ENCODE measurements at places on chromosomes 4 and X. TPM values are rescaled to one million over a fixed set of nuclear protein-coding genes. Genes with fewer than 3 reads are reported as not detected.

Gene NHS
- total RNA-seq: 27.8 TPM

Gene CXCL8
- 3.3 TPM for total RNA-seq

DNA sequence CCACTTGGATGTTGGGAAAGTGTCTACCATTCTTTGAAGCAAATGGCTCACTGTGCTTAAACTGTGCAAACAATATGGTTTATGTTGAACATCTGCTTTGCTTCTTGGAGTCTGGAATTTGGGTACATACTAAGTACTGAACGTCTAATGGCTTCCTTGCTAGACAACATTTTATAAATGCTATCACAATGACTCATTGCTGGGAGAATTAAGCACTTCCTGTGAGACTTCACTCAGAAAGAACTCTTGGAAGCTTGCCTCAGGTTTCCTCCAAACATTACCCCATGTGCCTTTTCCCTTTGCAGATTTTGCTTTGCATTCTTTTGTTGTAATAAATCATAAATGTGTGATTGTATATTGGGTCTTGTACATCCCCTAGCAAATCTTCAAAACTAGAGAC lies 139.7 kb downstream of the PACRGL start:
- no peaks in the 10 kb centered on the region for H3K36me3 ChIP-seq
- H3K4me1 ChIP-seq: peaks cover 8% of the 10 kb centered on the region
- H3K4me3 ChIP-seq: no peak overlapping the region
- H3K27me3 ChIP-seq: no peaks in the 10 kb centered on the region
- H3K27ac ChIP-seq: peak overlapping the region; percentile 10

Gene EDNRA
- total RNA-seq: 37.6 TPM

GRCh38 chrX:38000706-38001105 lies 5.6 kb upstream of the SYTL5 start:
- H3K27me3 ChIP-seq: no peaks in the 10 kb centered on the region
- H3K4me3 ChIP-seq: no peak overlapping the region
- H3K27ac ChIP-seq: no peak overlapping the region
- DNase-seq: no peak

Gene LPAR4
- 5.3 TPM for total RNA-seq

- DNase-seq: no peak
- H3K4me1 ChIP-seq: peaks cover 31% of the 10 kb centered on the region
- peaks cover 4% of the 10 kb centered on the region for H3K36me3 ChIP-seq
- H3K27me3 ChIP-seq: no peaks in the 10 kb centered on the region
- no peak overlapping the region for H3K27ac ChIP-seq
- no peak overlapping the region for H3K4me3 ChIP-seq
Observed at GRCh38 chr4:102321260-102321995, 23.9 kb downstream of the SLC39A8 start.

Gene SYNPO2
- 22.9 TPM for total RNA-seq

DNA sequence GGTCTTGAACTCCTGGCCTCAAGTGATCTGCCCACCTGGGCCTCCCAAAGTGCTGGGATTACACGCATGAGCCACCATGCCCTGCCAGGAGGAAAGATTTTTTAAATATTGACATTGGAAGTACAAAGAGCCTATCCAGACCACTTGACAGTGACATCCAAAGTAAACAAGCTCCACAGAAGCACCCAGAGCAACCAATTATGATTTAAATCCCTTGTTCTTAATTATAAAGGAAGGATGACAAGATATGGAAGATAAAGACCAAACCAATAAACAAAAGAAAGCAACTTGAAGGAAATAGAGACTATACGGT lies 27.7 kb upstream of the RPL34 start:
- no peak overlapping the region for H3K27ac ChIP-seq
- H3K27me3 ChIP-seq: peaks cover 5% of the 10 kb centered on the region
- H3K36me3 ChIP-seq: peaks cover 3% of the 10 kb centered on the region
- no peak overlapping the region for H3K4me3 ChIP-seq

Gene PFKFB1
- total RNA-seq: 0.86 TPM

DNA sequence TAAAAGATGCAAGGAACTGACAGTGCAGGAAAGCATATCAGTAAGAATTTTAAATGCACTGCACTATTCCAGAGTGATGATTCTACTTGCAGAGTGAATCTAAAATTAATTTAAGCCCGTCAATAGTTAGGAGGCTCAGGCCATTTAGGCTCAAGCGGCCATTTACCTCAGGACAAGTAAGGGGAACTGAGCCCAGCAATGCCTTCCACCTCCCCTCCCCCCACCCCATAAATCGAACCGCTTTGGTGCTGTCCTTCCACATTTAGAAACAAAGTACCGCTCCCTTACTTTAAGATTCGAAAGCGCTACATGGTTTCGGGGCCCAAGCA lies 665 bp downstream of the RBM41 start:
- peak overlapping the region; percentile 95 for H3K27ac ChIP-seq
- H3K4me3 ChIP-seq: peak overlapping the region; percentile 99
- no peaks in the 10 kb centered on the region for H3K4me1 ChIP-seq
- peaks cover 15% of the 10 kb centered on the region for H3K36me3 ChIP-seq
- no peak for DNase-seq

DNA sequence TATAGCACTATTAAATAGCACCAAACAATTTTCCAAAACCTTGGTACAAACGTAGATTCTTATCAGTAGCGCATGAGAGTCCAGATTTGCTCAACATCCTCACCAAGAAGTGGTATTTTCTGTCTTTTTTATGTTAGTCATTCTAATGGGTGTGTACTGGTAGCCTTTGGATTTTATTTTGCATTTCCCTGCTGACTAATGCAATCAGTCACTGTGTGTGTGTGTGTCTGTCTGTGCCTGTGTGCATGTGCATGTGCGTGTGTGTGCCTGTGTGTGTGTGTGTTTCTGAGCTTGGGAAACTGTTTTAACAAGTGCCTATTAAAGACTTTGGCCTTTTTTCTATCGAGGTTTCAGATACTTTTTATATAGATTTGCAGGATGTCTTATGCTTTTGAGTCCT lies 82.2 kb upstream of the MAGEA10 start:
- no peaks in the 10 kb centered on the region for H3K27me3 ChIP-seq
- H3K36me3 ChIP-seq: no peaks in the 10 kb centered on the region
- DNase-seq: no peak
- no peak overlapping the region for H3K4me3 ChIP-seq

DNA sequence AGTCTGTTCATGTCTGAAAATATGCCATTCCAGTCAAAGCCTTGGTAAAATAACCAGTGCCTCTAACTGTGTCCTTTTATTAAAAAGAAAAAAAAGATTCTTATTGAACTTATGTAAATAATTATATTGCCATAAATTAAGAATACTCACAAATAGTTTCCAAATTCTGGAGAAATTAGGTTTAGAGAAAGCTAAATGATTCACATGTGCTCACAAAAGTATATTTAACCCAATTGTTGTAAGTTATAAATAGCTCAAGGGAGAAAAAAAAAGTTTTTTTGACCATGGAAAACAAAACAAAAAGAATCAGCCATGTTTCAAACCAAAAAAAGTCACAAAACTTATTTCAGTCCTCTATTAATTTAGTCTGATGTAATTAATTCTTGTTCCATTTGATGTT lies 25.3 kb upstream of the HERC6 start:
- DNase-seq: no peak
- H3K4me3 ChIP-seq: no peak overlapping the region
- H3K4me1 ChIP-seq: no peaks in the 10 kb centered on the region
- no peaks in the 10 kb centered on the region for H3K36me3 ChIP-seq
- no peak overlapping the region for H3K27ac ChIP-seq
- no peaks in the 10 kb centered on the region for H3K27me3 ChIP-seq

- H3K27ac ChIP-seq: no peak overlapping the region
- no peak for DNase-seq
- no peaks in the 10 kb centered on the region for H3K36me3 ChIP-seq
- H3K27me3 ChIP-seq: no peaks in the 10 kb centered on the region
Observed at GRCh38 chr4:89247951-89248350, 59.6 kb downstream of the GPRIN3 start.

DNA sequence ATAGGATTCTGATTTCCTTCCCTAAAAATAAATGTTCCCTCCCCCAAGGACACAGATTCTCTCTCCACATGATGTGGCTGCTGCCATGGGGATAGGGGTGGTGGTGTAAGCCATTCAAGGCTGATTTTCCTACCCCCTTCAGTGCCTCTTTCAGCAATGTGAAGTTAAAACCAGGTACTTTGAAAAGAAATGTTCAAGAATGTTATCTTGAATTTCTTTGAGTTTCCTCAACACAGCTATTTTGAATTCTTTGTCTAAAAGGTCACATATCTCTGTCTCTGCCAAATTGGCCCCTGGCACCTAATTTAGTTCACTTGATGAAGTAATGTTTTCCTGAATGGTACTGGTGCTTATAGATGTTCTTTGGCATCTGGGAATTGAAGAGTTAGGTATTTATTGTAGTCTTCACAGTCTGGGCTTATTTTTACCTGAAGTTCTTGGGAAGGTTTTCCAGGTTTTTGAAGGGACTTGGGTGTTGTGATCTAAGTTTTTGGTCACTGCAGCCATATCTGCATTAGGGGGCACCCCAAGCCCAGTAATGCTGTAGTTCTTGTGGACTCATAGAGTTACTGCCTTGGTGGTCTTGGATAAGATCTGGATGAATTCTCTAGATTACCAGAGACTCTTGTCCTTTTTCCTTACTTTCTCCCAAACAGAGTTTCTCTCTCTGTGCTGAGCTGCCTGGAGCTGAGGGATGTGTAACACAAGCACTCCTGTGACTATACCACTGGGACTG lies 7.6 kb upstream of the DIPK2B start:
- H3K27ac ChIP-seq: no peak overlapping the region
- peaks cover 3% of the 10 kb centered on the region for H3K36me3 ChIP-seq
- no peak overlapping the region for H3K4me3 ChIP-seq
- H3K4me1 ChIP-seq: no peaks in the 10 kb centered on the region
- DNase-seq: no peak
- no peaks in the 10 kb centered on the region for H3K27me3 ChIP-seq

DNA sequence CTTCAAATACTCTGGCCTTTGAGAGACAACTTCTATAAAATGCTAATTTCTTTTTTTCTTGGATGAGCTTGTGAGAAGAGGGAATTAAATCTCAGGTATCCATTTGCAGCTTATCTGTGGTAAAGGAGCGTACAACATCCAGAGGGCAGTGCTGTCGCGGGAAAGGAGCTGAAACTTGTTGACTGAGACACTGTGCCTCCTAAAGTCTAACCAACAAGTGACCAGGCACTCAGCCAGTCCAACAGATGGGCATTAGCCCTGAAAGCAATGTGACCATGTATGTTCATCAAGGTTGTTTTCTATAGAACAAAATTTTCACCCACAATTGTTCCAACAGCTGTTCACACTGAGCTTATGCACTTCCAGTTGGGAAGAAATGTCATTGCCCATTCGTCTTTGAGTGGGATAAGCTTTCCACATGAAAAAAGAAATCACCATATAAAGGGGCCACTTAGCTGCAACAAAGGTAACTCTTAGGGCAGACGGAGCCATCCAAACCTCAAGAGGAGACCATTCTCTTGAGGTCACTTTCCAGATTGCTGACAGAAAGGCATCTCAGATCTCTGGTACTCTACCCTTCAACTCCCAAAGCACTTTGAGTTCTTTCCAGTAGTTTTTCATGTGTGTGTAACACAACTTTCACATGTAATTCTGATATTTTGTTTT lies 244.8 kb upstream of the NEIL3 start:
- H3K27me3 ChIP-seq: no peaks in the 10 kb centered on the region
- H3K4me1 ChIP-seq: no peaks in the 10 kb centered on the region
- H3K4me3 ChIP-seq: no peak overlapping the region
- no peaks in the 10 kb centered on the region for H3K36me3 ChIP-seq

DNA sequence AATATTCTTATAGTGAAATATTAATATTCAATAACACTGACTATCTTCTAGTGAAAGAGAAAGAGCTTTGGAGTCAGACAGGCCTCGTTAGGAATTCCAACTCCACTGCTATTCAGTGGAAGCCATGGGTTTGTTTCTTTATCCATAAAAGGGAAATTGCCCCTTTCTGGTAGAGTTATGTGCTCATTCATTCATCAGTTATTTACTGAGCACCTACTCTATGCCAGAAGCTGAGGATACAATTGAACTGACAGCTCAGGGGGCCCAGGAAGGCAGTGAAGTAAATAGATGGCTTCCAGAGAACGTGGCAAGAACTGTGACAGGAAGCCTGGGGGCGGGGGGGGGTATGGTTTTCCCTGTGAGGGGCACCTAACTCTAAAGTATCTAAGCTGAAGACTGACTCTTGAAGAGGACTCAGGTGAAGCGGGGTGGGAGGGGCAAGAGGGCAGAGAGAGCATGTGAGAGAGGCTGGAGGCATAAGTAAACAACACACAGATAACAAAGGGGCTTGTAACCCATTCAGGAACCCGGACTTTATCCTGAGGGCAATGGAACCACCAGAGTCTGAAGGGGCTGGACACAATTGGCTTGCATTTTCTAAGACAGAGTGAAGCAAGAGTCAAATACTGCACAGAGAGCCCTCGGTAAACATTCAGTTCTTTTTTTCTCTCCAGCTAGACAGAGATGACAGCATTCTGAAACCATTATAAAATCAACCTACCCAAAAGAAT lies 20.3 kb downstream of the ANXA5 start:
- DNase-seq: no peak
- peak overlapping the region; percentile 68 for H3K27ac ChIP-seq
- H3K27me3 ChIP-seq: no peaks in the 10 kb centered on the region
- H3K4me1 ChIP-seq: no peaks in the 10 kb centered on the region
- peaks cover 49% of the 10 kb centered on the region for H3K36me3 ChIP-seq

Gene S100G
- 30.8 TPM for total RNA-seq

Gene NUDT11
- 19.3 TPM for total RNA-seq

GRCh38 chrX:120446498-120446897 lies 22.6 kb downstream of the LAMP2 start:
- DNase-seq: no peak
- H3K27me3 ChIP-seq: no peaks in the 10 kb centered on the region
- H3K4me1 ChIP-seq: no peaks in the 10 kb centered on the region
- H3K4me3 ChIP-seq: no peak overlapping the region
- H3K36me3 ChIP-seq: peaks cover 6% of the 10 kb centered on the region

- no peak overlapping the region for H3K4me3 ChIP-seq
- peaks cover 60% of the 10 kb centered on the region for H3K27me3 ChIP-seq
- peaks cover 1% of the 10 kb centered on the region for H3K4me1 ChIP-seq
- DNase-seq: no peak
- H3K36me3 ChIP-seq: no peaks in the 10 kb centered on the region
Observed at GRCh38 chr4:8665406-8666360, 73.1 kb downstream of the CPZ start.

DNA sequence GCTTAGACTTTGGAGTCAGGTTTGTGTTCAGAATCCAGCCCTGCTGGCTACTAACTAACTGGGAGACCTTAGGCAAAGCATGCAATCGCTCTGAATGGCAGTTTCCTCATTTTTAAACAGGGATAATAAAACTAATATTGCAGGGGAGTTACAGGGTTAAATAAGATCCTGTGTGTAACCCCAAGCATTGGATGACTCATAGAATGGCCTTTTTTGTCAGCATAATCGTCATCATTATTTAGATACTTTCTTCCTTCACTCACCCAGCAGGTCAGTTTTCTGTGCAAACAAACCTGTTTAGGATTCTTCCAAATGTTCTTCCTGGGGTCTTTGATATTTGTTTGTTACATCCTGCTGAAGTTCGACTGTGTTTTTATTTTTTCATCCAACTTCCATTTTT lies 208.2 kb downstream of the EVC2 start:
- no peak overlapping the region for H3K27ac ChIP-seq
- H3K4me1 ChIP-seq: no peaks in the 10 kb centered on the region
- no peak overlapping the region for H3K4me3 ChIP-seq
- peaks cover 7% of the 10 kb centered on the region for H3K36me3 ChIP-seq
- no peak for DNase-seq
- H3K27me3 ChIP-seq: no peaks in the 10 kb centered on the region

Gene TGIF2LX
- total RNA-seq: not detected

Gene FGF5
- 0.75 TPM for total RNA-seq

Gene FRMD7
- total RNA-seq: not detected

Gene YTHDC1
- total RNA-seq: 99.0 TPM

Measured in type B pancreatic cell (in vitro differentiated cells).